ENCODE measurements at places on chromosomes 3 and 15.

DNA sequence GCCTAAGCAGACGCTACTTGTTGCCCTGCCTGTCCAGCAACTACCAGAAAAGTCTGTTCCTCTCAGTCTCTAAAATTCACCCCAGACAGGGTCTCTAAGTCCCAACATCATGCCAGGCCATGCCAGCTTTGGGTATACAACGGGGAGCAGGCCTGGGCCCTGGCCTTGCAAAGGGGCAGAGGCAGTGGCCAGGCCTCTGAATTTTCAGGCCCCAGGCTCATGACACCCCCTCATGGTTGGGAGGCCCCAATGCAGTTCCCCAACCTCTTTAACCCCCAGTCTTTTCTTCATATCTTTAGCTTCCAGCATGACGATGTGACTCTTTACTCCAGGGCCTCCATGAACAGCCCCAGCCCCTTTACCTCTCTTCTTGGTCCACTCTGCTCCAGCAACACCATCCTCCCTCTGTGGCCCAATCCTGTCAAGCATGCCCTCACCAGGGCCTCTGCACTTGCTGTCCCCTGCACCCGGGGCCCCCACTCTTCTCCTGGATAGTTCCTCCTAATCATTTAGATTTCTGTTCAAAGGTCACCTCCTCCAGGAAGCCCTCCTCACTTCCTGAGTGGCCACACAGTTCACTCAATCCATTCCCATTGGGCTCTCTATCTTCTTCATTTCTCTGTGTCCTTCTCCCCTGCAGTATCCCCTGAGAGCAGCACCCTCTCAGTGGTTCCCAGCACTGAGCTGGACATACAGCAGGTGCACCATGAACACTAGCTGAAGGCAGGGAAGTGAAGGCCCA lies 4.8 kb downstream of the IQSEC1 start:
- DNase-seq, result no peak

DNA sequence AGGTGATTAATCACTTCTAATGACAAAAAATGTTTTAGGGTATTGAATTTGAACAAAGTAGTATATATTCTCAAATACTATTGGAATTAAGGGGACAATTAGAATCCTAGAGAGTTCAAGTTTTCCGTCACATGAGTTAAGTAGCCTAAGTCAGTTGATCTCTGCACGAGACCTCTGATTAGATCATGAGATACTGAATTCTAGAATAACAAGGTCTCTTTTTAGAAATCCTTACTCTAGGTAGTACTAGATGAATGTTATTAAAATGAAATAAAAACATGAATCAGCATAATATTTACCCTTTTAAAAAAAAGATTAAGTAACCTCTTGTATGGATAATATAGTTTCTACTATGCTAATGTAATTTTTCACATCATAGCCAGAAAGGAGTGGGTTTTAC lies 43.4 kb downstream of the MYO5A start:
- no peak for DNase-seq

DNA sequence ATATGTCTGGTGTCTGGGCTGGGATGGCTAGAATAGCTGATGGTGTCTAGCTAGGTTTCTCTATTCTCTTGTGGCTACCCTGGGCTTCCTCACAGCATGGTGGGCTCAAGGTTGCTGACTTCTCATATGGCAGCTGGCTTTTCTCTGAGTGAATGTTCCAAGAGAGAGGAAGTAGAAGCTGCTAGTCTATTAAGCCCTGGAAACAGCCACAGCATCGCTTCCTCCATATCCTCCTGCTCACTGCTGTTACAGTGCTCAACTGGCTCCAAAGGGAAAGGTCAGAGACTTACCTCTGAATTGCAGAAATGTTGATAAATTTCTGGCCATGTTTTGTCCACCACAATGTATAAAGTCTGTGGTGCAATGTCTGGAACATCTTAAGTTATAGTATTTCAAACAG lies 299.9 kb upstream of the ADAMTS9 start:
- DNase-seq, result no peak

GRCh38 chr3:81908561-81908960 lies 147.1 kb upstream of the GBE1 start:
- no peak for DNase-seq

DNA sequence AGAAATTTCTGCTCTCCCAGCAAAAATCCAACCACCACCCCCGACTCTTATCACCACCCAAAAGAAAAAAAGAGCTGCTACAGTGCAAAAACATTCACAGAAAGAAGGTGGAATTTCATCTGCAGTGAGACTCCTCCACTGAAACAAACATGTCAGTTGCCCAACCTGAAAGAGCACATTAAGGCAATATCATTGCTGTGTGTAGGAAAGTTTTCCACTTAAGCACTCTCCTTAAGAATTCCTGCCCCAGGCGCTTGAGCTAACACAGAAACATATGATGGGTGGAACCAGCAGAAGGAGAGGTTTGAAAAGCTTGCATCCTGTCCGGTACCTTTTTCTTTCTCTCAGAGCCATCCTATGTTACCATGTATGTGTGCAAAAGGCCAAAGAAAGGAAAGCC lies 200.8 kb upstream of the GADL1 start:
- no peak for DNase-seq

GRCh38 chr3:9225268-9225667 lies 24.2 kb downstream of the SRGAP3 start:
- DNase-seq, result no peak

Data from BJ (cell line).